Stimulated activated CD8-positive, alpha-beta memory T cell treated with anti-CD3 and anti-CD28 coated beads, Interleukin-4, amount 100 ng/mL, for 1 hour (primary cell): ENCODE measurements at places on chromosomes 16 and 17.

DNA sequence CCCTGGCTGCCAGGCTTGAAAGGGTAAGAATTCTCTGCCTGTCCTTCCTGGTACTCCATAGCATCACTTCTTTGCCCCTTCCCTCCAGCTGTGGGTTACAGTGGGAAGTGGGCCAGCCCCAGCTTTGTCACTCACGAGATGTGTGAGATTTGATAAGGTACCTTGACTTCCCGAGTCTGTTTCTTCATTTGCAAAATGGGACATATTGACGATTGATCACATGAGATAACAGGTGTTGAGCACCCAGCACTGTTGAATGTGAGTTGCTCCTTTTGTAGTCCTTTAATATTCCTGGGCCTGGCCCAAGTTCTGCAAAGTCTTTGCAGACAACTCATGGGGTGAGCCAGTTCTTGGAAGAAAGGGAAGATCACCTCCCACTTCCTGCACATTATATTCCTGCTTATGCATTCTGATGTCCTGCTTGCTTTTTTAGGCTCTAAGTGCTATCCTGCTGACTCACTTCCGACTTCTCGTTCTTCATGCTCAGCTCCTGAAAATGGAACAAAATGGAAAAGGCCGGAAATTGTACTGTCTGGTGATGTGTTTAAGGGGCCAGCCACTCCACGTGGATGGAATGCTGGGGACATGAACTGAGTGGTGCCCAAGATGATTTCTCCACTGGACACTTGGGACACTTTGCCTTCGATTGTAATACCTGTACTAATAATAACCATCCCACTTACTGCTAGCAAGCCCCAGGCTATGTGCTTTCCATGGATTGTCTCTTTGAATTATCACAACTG is 8.3 kb upstream of the NLK start:
- no peak for DNase-seq

DNA sequence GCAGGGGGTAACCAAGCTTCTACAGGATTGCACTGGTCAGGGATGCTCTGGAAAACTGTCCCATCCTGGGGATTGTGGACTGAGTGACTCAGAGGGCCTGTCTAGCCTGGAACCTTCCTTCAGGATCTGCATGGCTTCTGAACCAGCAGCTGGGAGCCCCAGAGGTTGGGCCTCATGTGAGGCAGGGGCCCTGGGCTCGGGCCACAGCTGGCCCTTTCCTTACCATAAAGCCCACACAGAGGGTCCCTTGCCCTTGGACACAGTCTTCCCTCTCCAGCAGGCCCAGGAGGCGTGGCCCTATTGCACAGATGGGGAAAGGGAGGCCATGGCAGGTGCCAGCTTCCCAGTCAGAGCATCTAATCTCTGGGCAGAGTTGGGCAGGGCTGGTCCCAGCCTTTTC is 30.5 kb downstream of the ADCY7 start:
- no peak for DNase-seq

- no peak for DNase-seq
Observed at GRCh38 chr16:2438121-2438520, 8.9 kb downstream of the CCNF start.

DNA sequence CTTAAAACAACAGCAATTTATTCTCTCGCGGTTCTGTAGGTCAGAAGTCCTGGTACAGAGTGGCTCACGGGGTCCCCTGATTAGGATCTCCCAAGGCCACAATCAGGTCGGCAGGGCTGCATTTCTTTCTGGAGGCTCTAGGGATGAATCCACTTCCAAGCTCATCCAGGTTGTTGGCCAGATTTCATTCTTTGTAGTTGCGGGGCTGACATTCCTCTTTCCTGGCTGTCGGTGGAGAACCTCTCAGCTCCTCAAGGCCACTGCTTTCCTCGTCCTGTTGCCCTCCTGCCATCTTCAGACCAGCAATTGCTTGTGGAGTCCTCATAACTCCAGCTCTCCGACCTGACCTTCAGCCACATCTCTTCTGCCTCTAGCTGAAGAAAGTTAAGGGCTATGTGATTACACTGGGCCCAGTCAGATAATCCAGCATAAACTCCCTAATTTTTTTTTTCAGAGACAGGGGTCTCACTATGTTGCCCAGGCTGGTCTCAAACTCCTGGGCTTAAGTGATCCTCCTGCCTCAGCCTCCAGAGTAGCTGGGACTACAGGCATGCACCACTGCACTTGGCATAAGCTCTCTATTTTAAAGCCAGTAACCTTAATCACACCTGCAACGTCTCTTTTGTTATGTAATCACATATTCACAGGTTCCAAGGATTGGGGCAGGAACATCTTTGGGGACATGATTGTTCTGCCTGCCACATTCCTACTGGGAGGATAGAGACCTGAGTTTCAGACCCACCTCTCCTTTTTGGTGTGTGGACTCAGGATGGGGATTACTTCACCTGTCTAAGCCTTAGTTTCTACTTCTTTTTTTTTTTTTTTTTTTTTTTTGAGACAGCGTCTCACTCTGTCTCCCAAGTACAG is 4.1 kb upstream of the GAST start:
- no peak for DNase-seq

DNA sequence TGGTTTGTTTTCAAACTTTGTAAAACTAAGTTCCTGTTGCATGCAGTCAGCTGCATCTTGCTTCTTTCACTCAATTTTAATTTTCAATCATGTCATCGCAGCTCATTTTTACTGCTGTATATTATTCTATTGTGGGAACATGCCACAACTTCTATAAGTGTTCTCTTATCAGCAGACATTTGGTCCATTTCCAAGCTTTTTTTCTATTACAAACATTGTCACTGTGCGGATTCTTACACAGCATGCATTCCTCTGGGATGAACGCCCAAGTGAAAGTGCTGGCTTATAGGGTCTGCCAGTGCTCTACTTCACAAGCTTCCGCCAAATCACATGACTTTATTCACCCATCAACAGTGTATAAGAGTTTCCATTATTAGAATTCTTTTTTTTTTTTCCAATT is 22.7 kb downstream of the GINS3 start:
- DNase-seq = no peak

DNA sequence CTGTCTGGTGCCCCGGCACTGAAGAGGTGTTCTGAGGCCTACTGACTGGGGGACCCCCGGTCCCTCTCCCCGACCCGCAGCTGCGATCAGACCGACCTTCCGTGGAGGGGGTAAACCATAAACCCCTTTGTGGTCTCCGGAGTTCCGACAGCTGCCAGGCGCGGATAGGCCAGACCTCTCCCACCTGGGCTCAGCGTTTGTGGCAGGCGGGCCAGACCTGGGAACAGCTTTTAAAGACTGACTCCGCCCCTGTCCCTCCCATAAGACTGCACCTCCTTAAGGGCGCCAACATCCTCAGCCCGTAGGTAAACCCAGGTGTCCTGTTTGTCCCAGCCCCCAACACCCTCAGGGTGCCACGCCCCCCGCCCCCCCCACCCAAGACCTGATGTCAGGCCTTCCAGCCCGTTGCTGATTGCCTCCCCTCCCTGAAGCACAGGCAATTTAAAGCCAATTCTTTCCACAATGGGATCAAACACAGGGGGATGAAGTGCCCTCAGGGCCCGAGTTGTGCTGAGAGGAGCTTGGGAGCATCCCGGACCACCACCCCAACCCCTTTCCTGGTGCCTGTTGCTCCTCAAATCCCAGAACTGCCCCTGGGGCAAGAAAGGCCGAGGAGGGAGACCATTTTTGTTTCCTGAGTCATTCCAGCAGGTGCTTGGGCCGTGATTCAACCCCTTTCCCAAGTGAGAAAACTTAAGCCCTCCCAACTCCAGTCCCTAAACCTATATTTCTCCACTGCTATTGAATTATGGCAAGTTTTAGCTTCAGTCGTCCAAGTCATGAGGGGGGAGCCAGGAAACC is at the start of gene SOX15:
Gene SOX15, minus strand, starts transcription at position 204 of the 801 bp plus-strand sequence. CDS start 418 bp downstream, outside the sequence.
- no peak for DNase-seq

DNA sequence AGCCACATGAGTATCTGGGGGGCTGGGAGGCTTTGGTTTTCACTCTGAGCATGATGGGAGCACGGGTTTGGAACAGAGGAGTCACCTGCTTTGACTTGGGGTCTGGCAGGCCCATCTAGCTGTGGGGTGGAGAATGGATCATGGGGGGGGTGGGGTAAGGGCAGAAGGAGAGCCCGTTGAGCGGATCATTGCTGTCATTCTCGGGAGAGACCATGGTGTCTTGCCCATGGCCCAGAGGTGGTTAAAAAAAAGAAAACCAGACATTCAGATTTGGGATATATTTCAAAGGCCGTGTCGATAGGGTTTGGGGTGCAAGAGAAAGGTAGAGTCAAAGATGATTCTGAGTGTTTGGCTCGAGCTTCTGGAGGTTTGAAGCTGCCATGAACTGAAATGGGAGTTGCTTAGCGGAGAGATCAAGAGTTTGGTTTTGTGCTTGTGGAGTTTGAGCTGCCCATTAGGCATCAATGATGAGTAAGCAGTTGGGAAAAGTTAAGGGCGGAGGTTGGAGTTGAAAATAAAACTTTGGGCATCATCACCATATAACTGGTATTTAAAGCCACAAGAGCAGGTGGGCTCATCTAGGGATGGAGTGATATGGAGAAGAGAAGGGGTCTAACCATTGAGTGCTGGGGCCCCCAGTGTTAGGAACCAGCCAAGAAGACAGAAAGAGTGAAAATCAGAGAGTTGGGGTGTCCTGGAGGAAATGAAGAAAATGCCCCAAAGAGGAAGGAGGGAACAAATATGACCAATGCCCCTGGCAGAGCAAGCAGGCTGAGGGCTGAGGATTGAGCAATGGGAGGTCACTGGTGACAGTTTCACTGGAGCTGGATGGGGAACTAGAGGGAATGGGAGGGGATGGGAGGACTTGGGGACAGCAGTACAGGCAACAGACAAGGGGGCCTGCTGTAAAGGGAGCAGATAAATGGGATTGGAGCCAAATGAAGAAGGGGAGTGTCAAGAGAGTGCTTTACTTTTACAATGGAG is 1.9 kb downstream of the NOD2 start:
- DNase-seq = no peak

DNA sequence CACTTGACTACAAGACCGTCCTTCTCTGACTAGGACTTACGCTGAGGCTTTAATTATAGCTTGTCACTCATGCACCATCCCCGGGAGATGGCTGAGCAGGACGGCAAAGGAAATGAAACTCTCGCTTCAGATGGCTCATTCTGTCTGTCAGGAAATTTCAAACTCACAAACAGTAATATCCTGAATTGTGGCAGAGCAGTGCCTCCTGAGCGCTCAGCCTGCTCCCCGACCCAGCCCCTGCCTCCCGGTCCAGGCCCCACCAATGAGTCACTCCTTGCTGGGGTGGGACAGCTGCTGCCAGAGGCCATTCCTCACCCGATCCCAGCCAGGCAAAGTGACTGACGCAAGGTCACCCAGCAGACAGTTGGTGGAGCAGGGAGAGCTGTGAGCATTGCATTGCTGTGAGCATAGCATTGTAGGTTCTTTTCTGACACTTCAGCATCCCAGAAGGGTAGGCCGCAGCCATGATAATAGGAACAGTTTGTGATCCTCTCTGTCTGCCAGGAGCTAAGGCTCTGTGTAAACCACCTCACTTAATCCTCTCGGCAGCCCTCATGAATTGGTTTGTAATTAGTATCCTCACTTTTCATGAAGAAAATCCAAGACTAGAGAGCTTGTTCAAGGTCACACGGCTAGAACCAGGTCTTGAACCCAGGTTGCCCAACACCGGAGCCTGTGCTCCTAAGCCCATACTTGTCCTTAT is 20.9 kb downstream of the CCDC182 start:
- DNase-seq = no peak

GRCh38 chr17:34899643-34900291 is 61.5 kb downstream of the CCT6B start:
- no peak for DNase-seq

DNA sequence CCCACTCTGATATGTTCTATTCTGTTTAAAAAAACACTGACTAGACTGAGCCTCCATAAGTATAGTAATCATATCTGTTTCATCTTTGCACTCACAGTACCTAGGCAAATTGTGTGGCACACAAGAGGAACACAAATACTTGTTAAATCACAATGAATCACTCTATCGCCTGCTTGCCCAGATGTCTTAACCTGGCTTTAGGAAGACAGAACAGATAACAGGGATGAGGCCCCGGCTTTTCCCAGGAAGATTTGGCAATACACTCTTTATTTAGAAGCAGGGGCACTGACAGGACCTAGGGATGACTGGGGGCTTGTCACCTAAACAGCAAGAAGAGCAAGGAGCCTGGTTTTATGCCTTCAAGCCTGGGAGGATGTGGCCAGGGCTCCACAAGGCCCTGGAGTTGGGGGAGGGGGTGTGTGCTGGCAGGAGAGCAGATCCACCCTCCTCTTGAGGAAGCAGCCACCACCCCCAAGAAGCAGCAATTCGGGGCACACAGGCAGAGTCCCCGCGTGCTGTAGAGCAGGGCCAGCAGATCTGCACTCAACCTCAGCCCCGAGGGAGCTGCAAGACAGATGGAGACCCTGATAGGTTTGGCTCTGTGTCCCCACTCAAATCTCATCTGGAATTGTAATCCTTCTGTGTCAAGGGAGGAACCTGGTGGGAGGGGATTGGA is 41.0 kb upstream of the KSR1 start:
- no peak for DNase-seq

DNA sequence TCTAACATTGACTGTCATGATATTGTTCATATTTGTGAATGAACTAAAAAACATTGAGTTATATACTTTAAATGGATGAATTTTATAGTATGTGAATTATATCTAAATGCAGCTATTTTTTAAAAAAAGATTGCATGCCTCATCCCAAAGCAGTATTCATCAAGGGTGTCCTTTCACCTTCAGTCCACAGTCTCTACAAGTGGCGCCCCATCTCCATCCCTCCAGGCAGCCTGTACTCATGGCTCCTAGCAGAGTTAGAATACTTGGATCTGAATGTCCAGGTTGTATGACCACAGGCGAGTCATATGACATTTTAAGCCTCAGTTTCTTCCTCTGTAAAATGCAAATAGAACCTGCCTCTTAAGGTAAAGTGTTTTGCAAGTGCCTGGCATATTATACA is 69.8 kb downstream of the TMEM100 start:
- no peak for DNase-seq

GRCh38 chr17:49358641-49359247 is 3.3 kb downstream of the ZNF652 start:
- DNase-seq = no peak

DNA sequence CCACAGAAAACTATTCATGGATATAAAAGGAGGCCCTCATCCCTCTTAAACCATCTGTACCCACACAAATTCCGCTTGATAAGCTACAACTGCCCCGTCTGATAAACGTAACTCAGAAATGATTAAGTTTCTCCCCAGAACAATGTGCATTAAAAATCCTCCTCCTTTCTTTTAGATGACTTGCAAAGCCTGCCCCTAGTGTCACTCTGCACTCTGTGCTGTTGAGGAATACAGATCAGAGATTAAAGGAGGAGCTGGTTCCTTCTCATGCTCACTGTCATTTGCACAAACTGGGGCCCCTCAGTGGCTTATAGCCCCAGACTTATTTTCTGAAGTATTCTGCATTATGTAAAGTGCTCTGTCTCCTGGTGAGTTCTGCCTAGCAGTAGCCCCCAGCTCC is 33.3 kb downstream of the CDRT15 start:
- no peak for DNase-seq

DNA sequence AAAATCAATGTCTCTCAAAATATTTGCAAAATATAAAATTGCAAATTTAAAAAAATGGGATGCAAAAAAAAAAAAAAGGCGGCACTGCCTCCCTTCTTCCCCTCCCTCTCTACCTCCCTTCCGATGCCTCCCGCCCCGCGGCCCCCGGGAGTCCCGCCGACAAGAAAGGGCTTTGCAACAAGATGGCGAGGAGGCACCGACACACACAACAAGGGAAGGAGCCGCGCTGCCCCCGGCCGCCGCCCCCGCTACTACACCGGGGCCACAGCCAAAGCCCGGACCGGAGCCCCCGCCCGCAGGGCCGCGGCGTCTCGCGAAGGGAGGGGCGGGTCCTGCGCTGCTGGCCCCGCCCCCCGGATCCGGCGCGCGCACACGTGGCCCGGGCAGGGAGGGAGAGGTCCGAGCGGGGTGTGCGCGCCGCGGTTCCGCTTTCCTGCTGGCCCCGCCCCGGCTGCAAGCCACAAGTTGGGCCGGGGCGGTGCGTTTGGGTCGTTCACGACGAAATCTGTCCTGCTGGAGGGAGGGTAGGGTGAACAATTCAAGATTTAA is at the start of gene MNT:
Gene MNT, minus strand, starts transcription at position 184 of the 549 bp plus-strand sequence. CDS start 348 bp downstream, outside the sequence.
- peak; percentile 89 for DNase-seq
